ENCODE measurements at places on chromosomes 16 and 17.

DNA sequence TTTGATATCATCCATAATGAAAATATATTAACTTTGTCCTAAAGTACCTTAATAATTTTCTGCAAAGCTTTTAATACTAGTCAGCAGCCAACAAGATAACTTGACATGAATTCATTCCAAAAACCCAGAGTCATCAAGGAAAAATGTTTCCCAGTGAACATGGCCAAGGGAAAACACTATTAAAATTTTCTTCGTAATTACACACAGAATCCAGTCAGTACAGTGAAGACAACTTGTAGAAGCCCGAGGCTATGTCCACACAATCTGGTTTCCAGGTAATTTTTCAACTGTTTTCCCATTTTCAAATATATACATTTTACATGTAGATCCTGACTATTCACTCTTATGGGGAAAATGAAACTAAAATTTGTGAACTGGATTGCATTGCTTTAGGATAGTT is 600.9 kb downstream of the CDH8 start:
- DNase-seq, result no peak

- DNase-seq, result no peak
Measured at GRCh38 chr17:19796457-19796856, 48.4 kb upstream of the ALDH3A1 start.

DNA sequence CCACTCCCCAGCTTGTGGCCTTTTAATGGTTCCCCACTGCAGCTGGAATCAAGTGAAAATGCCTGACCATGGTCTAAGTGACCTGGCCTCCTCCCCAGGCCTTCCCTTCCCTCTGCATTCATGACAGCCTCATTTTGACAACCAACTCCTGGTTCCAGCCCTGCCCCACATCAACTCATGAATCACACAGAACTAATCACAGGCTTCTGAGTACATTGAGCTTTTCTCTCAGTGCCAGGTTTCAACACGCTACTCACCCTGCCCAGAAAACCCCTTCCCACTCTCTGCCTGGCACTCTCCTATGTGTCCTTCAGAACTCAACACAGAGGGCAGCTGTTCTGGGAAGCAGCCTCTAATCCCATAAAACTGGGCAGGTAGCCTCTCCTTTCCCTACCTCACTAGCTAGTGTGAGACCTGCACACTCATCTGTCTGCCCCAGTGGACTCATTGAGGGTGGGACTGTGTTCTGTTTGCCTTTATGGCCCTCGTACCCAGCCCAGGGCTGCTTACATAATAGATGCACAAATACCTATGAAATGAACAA is 313.6 kb downstream of the GRIN2A start:
- no peak for DNase-seq

- DNase-seq, result no peak
Measured at GRCh38 chr17:29341726-29342125, 47.8 kb upstream of the NUFIP2 start.

DNA sequence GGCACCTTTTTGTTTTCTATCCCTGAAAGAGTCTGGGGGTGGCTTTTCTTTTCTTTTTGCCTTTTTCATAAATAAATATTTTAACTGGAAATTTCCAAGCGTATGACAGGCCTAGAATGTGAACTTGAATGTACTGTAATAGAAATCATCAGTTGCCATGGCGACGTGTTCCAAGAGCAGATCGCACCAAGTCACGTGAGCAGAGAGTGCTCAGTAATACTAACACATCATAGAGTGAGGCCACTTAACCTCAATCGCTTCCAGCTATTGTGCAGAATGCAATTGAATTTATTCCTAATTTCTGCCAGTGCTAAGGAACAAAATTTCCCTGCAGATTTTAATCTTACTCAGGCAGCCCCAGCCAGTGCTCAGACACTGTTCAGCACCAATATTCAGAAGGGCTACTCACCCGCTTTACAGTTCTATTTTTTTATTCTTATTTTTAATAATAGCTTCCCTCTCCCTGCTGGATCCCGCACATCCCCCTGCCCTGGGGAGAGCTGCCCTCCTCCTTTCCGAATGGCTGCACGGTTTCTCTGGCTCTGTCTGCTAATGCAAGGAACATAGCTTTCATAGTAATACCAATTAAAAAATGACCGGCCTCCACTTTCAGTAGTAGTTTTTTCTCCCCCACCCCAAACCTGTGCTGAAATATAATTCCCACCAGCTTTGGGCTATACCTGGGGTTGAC is 26.2 kb upstream of the PMFBP1 start:
- DNase-seq, result no peak

DNA sequence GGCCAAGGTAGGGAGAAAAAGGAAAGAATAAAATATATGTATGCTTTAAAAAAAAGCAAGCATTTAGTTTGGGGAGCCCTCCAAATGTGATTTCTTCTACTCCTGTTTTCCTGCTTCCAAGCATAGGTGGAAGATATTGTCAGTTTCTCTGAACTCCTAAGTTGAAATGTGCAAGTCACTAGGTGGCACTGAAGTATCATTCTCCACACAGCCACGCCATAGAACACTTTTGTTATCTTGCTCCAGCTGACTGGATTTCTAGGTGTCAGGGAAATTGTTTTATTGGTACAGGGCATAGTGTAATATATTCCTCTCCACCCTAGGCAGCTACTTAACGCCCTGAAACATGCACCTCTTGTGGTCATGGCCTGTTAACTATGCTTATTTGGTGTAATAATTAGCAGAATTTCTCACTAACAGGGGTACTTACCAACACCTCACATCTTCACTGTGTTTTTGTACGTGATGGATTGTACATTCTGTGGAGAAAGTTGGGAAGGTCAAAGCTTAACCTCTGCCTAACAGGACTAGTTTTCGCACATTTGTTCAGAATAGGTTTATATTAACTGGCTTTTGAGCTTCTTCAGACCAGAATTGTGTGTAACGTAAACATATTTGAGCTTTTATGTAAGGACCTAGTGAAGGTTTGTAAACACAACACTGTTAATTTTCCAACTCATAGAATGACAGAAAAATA is 69.3 kb downstream of the FTO start:
- DNase-seq, result no peak

- DNase-seq, result no peak
Measured at GRCh38 chr16:35731341-35732040, 2272.1 kb downstream of the TP53TG3F start.

- no peak for DNase-seq
Measured at GRCh38 chr17:48198950-48199541, 91.5 kb downstream of the SNX11 start.

GRCh38 chr16:68764862-68765261 is 27.8 kb downstream of the CDH1 start:
- DNase-seq, result no peak

DNA sequence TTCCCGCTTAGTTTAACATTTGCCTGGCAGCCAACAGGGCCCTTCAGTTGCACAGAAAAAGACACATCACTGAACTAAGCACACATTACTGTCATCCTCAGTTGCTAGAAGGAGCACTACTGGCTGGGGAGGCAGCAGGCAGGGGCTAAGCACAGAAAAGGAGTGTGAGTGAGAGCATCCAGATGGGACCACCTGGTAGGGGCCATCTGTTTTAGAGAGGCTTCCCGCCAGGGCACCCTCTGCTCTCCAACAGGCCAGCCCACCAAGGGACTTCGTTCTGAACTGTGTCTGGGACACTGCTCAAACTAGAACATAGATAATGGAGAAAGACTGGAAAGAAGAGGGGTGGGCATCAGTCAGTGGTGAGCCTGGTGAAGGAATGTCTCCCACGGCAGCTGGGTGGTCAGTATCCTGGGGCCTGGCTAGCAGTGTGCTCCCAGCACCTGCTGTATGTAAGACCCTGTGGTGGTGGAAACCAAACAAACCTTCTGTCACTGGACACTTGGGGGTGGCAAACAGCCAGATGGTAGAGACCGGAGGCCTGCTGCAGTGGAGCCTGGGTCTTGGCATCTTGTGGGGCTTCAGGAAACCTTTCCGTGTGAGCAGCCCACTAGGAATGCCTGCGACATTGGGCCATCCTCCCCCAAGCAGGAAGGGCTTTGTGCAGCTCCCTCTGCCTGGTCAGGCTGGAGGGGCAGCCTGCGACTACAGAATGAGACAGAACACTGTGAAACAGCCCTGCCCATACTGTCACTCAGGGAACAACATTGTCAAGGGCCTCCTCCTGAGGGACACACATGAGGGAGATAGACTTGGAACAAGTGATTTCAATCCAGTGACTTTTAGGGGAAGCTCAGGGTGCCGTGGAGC is 12.8 kb upstream of the RANGRF start:
- DNase-seq, result no peak

DNA sequence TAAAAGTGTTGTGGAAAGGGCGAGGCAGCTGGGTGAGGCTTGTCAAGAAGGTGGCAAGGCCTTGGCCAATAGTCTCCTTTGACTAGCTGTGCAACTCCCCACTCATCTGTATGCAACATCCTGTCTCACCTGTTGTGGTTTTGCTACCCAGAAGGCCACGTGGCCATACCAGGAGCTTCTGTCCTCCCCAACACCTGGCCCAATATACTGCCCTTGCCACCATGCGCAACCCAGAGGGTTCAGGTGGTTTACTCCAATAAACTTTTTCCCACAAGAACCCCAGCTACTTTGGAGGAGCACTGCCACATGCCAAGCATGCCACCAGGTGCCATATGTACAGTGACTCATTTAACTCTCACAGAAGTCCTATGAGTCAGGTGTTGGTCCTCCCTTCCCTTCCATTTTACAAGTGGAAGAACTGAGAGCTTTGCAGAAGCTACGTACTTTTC is 10.2 kb downstream of the MYO19 start:
- no peak for DNase-seq

- no peak for DNase-seq
Measured at GRCh38 chr17:83174362-83175118, 95.1 kb downstream of the METRNL start.

DNA sequence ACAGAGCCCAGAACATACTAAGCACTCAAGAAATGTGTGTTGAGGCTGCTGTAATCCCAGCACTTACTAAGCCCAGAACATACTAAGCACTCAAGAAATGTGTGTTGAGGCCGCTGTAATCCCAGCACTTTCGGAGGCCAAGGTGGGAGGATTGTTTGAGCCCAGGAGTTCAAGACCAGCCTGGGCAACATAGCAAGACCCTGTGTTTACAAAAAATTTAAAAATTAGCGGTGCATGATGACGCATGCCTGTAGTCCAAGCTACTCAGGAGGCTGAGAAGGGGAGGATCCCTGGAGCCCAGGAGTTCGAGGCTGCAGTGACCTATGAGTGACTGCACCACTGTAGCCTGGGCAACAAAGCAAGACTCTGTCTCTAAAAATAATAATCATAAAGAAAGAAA is 6.7 kb upstream of the ZDHHC1 start:
- no peak for DNase-seq

GRCh38 chr17:76079956-76080767 is 1.2 kb downstream of the ZACN start:
- DNase-seq, result no peak

- DNase-seq, result no peak
Measured at GRCh38 chr17:55436224-55437158, 14.9 kb upstream of the MMD start.

DNA sequence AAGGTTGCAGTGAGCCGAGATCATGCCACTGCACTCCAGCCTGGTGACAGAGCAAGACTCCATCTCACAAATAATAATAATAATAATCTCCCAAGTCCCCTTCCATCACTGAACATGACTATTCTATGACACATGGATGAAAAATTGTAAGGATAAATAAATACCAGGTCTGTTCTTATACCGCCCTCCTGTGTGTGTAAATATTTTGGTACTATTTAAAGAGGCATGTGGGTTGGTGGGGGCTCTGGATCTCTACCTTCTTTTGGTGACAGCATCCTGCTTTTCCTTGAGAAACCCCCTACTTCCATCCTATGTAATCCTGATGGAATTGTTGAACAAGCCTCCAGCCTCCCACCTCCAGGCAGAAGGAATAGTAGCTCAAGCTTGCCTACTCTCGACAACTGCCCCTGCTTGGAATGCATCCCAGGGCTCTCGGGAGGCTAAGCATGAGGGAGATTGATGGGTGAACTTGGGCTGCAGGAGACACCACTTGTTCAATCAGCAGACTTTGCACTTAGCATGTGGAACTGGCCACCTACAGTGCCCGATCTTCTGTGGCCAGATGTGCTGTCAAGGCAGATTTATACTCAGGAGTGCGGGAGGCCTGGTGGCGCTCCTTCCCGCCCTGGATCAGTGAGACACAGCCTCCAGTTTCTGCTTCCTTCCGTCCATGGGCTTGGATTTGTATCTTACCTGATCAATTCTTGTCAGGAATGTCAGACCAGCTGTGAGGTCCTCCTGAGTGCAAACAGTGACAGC is 287.4 kb downstream of the SLC39A11 start:
- no peak for DNase-seq

GRCh38 chr17:21174186-21174585 is 39.8 kb downstream of the TMEM11 start:
- no peak for DNase-seq

- no peak for DNase-seq
Measured at GRCh38 chr17:15121426-15121825, 143.7 kb downstream of the PMP22 start.

DNA sequence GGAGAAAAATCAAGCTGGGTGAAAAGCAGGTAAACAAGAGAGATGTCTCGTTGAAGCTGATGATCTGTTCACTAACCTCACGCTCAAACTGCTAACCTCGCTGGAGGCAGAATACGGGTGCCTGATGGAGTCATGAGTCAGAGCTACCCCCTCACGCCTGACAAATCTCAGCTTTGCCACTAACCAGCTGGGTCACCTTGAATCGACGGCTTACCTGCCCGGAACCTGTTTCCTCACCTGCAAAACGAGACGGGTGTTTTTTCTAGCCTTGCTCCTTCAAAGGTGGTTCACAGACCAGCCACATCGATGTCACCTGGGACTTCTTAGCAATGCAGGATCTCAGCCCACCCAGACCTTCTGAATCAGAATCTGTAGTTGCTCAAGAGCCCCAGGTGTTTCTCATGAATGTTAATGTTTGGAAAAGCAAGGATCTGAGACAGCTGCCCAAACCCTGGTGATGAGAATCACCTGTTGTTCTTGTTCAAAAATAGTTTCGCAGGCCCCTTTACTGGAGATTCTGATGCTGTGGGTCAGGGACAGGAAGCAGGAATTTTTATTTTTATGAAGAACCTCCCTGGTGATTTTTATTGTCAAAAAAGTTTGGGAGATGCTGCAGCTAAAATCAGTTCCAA is 56.9 kb downstream of the MARCHF10 start:
- no peak for DNase-seq

GRCh38 chr16:67443265-67443664 is 12.3 kb downstream of the HSD11B2 start:
- no peak for DNase-seq

DNA sequence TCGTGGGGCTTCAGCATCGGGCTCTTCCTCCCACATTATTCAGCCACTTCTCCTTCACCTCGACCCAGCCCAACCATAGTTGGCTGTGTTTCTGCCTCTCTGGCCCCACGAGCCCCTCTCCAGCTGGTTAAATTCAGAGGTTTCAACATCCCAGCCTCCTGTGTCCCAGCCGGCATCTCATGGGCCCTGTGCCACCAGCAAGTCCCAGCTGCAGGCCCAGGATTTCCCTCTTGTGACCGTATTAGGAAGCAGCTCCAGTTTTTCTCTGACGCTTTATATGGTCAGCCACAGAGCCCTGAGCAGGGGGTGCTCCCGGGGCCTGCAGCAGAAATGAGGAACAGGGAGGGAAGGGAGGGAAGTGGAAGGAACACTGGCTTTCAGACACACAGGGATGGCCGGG is 27.4 kb downstream of the MYH11 start:
- DNase-seq, result no peak

- peak; percentile 20 for DNase-seq
Measured at GRCh38 chr17:81142301-81143199, 22.8 kb upstream of the PVALEF start.

- DNase-seq, result no peak
Measured at GRCh38 chr16:15783985-15784384, 72.8 kb downstream of the MYH11 start.

All from stimulated activated CD4-positive, alpha-beta T cell treated with anti-CD3 and anti-CD28 coated beads, Interleukin-1b, Interleukin-23, amount 100 ng/mL, for 4 hours (primary cell).